ENCODE measurements at places on chromosomes 5 and 9.
A peak's percentile ranks its signal among the peaks of the same experiment; 100 is the strongest.

- no peak for DNase-seq
These were observed 13.6 kb downstream of the NAIF1 start for GRCh38 chr9:128053560-128053959.

DNA sequence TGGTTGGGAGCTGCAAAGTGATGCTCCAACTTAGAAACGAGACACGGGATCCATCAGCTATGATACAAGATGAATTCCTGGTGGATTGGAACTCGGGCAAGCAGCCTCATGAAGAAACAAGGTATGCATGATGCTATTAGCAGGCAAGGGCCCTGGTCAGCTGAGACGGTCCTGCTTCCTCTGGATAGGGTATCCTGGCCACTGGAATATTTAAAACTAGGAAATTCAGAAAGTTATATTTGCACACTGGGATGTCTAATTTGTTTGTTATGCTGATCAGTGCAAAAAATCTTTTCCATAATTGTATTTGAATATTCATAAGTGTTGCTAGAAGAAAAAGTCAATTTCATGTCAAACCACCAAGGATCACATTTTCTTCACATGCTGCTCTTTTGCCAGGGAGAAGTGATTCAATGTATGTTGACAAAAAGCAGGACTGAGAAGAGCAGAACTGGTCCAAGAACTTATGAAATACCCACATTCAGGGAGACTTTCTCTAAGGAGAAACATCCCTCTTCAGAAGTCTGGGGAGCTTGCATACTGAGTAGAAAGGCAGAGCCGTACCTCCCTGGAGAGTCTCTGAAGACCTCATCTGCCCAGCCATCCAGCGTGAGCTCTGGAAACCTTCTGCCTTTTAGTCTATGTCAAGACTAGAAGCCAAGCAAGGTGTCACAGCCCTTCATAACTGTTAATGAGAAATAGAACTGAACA is 6.7 kb upstream of the NXNL2 start:
- no peak for DNase-seq

DNA sequence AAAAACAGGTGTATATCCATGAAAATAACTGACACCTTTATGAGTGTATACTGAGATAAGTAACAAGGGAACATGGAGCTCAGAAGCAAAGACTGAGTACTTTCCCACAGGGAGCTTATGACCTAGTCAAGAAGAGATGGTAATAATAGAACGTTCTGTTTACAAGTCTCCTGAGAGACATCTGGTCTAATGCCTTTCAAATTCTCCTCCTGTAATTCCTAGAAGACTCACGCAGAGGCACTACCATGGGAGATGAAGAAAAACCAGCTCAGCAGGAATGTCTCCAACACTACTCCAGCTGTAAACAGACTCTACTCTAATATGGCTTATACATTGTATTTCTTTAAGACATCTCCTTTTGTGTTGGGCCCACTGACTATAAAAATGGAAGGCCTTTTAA is 503.6 kb upstream of the TUSC1 start:
- DNase-seq = no peak

DNA sequence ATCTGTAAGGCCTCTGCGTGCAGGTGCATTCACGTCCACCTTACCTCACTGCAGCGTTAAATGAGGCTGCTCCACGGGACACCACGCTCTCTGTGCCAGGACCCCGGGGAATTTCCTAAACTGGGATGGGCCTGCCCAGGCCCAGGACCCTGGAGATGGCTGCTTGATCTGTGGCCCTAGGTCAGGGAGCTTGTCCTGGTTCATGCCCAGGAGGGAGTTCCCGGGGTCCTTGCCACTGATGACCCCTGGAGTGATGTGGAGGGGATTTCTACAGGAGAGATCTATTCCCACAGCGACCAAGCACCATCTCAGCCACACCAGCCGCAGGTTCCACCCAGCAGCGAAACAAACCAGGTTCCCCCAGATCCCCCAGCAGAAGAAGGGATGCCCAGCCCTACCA is 3.5 kb downstream of the OR2V1 start:
- no peak for DNase-seq

- no peak for DNase-seq
These were observed 105.7 kb upstream of the SARDH start for GRCh38 chr9:133843751-133844397.

DNA sequence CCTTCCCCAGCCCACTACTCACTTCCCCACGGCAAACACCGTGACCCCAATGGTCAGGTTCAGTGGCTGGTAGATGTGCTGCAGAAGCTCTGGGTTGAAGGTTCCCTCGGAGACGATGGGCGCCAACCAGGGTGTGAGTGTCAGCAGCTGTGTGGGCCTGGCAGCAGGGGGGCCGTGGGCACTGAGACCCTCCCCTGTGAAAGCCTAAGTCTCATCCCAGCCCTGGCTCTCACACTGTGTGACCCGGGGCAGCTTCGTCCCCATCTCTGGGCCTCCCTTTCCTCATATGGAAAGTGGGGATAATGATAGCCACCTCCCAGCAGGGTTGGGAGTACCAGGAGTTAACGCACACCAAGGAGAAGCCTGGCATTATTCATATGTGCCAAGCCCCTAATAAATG is 8.6 kb downstream of the GBGT1 start:
- no peak for DNase-seq

GRCh38 chr9:2013743-2014475 is 1.2 kb upstream of the SMARCA2 start:
- peak; percentile 56 for DNase-seq

GRCh38 chr5:71899865-71900342 is 180.8 kb downstream of the CARTPT start:
- peak; percentile 14 for DNase-seq

DNA sequence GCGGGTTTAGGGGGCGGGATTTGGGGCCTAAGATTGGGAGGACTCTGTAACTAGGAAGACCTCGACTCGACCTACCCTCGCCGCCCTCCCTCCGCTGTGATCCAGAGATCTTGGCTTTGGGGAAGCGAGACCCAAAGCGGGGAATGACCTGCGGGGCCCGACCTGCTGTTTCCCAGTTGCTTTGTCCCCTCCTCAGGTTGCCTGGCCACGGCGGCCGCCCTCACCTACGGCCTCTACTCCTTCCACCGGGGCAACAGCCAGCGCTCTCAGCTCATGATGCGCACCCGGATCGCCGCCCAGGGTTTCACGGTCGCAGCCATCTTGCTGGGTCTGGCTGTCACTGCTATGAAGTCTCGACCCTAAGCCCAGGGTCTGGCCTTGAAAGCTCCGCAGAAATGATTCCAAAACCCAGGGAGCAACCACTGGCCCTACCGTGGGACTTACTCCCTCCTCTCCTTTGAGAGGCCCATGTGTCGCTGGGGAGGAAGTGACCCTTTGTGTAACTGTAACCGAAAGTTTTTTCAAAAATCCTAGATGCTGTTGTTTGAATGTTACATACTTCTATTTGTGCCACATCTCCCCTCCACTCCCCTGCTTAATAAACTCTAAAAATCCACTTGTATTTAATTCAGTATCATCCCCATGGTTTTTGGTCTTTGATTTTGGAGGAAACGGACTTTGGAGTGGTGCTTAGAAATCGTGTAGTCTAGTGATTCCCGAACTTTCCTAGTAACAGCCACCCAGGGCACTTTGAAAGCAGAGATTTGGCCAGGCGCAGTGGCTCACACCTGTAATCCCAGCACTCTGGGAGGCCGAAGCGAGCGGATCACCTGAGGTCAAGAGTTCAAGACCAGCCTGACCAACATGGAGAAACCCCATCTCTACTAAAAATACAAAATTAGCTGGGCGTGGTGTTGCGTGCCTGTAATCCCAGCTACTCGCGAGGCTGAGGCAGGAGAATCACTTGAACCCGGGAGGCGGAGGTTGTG is 878 bp downstream of the HIGD2A start:
- DNase-seq = no peak

- DNase-seq = no peak
These were observed 108.9 kb downstream of the CACNA1B start for GRCh38 chr9:137986268-137987099.

- DNase-seq = no peak
These were observed 41.6 kb downstream of the KIAA1191 start for GRCh38 chr5:176319827-176320554.

GRCh38 chr9:134253606-134254205 is 72.5 kb upstream of the RXRA start:
- peak; percentile 21 for DNase-seq

- no peak for DNase-seq
These were observed 555.3 kb upstream of the PTGER4 start for GRCh38 chr5:40124367-40124766.

DNA sequence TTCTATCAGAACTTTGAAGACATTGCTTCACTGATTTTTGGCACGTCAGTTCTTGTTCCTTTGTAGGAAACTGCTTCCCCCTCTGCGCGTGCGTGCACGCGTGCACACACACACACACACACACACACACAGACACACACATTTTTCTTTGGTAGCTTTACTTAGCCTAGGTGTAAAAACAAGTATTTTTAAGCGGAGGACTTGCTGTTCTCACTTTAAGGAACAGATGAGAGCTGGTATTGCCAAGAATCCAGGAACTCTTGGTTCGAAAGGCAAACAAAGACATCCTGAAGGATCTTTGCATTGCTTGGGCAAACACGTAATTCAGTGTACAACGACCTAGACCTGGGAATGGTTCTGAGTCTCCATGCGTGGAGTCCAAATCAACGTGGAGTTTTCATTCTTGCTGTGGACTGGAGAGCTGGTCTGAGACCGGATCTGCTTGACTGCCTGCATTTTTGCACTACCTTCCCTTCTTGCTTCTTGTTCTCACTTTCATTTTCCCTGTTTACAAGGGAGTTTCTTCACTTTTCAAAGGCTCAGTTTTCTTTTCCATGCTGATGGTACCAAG is 8.2 kb downstream of the TMEM268 start:
- DNase-seq = no peak

GRCh38 chr5:14767735-14768507 is 103.4 kb downstream of the OTULIN start:
- no peak for DNase-seq

GRCh38 chr9:6459718-6460117 is 46.7 kb downstream of the UHRF2 start:
- no peak for DNase-seq

GRCh38 chr9:79362100-79363081 is 209.4 kb upstream of the TLE4 start:
- no peak for DNase-seq

GRCh38 chr5:170497311-170498038 is 6.3 kb upstream of the KCNIP1 start:
- DNase-seq = no peak

GRCh38 chr5:79235261-79235633 is 684 bp upstream of the JMY start:
- DNase-seq = no peak

- no peak for DNase-seq
These were observed 374.7 kb upstream of the GRIN3A start for GRCh38 chr9:102113191-102113590.

- DNase-seq = no peak
These were observed 33.1 kb upstream of the ZNF462 start for GRCh38 chr9:106829666-106830408.

- no peak for DNase-seq
These were observed 4.0 kb downstream of the NADK2 start for GRCh38 chr5:36237751-36238150.

DNA sequence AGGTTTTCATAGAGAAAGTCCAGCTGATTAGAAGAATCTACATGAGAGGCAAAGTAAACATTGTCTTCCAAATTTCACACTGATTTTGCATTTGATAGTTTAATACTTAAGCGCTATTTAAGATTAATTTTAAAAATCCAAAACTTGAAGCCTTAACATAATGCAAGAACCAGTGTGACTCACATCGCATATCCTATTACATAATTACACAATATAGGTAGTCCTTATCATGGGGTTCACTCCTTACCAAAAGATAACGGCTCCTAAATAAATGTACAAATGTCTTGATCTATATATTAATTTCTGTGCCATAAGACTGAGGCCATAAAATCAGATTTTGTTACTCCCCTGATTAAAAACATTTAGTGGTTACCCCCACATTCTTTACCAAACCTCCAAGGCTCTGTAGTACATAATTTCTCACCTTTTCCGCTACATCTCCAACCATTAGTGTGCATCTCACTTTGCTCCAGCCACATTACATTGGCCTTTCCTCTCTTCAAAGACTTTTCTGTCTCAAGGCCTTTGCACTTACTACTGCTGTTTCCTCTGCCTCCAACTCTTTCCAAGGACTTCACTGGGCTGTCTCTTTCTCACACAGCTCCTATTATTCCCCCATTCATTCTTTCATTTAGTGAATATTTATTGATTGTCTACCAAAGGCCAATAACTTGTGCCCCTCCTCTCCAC is 1.0 kb downstream of the RIOK2 start:
- no peak for DNase-seq

- DNase-seq = no peak
These were observed 629.6 kb upstream of the DMAC1 start for GRCh38 chr9:8429157-8429556.

All from AG09309 (cell line).